ENCODE measurements at places on chromosomes 11 and 22.
A peak's percentile ranks its signal among the peaks of the same experiment; 100 is the strongest.

DNA sequence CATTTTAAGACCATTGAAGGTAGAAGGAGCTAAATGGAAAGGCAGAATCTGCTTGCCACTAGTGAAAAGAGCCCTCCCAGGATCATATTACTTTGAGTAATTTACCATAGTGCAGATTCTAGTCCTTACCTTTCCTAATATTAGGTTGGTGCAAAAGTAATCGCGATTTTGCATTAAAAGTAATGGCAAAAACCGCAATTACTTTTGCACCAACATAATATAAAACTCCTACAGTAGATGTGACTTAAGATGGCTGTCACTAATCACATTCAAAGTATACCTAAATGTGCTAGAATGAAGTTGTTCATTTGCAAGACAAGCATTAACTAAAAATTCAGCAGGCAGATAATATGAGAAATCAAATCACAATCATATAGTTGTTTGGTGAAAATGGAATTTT is 38.1 kb upstream of the ARL14EP start:
- DNase-seq: no peak

DNA sequence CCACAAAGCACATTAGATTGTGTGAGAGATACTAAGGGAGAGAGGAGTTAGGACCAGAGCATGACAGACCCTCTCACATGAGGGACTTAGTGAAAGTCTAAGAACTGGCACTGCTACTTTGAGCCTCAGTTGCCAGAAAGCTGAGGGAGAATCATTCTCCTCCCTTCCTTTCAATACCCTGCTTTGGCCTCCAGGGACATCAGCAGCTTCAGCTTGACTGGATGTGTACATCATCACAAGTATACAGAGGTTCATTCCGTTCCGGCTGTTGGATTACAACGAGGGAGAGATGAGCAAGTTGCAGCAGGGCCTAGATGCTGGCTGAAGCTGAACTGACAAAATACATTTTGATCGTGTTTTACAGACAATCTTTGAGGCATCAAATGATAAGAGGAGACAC is 15.7 kb upstream of the ANO5 start:
- DNase-seq: no peak

DNA sequence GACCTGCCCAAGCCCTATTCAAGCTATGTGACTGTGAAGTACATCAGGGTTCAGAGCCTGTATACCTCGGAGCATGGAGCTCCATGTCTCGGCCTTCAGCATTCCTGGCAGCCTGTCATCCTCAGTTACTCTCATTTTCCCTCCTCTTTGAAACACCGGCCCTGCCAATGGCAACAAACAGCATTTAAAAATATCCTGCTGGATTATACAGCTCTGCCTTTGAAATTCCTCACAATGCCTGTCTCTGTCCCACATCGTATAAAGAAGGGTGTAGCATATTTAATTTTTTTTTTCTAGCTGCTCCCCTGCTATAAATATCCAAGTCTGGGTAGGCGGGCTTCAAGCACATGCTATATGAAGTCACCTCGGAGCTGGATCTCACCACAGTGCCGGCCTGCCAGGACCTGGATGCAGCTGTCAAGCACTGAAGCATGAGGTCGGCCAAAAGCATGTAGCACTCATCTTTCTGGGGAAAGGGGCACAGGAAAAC is 11.8 kb downstream of the ABTB2 start:
- DNase-seq: peak; percentile 4

GRCh38 chr22:42371099-42371498 is 61.1 kb downstream of the NFAM1 start:
- DNase-seq: no peak

- no peak for DNase-seq
These were observed 49.0 kb upstream of the GCAT start for GRCh38 chr22:37758694-37759093.

DNA sequence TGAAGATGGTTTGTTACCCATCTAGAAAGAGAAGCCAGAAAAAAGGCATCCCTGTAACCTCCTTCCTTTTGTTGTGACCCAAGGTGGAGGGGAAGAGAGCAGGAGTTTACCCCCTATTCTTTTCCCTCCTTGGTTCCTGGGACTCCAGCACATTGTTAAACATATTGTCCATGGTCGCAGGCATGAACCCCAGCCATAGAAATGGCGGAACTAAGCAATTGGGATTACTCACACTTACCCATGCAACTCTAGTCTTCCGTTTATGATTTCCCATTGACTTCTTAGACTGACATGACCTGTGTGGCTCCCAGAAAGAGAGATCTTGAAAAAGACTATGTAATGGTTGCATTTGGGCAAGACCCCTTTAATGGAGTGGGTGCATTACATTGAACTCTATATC is 45.4 kb downstream of the OR4C46 start:
- DNase-seq: no peak

- DNase-seq: no peak
These were observed 275.3 kb downstream of the ETS1 start for GRCh38 chr11:128311742-128312719.

DNA sequence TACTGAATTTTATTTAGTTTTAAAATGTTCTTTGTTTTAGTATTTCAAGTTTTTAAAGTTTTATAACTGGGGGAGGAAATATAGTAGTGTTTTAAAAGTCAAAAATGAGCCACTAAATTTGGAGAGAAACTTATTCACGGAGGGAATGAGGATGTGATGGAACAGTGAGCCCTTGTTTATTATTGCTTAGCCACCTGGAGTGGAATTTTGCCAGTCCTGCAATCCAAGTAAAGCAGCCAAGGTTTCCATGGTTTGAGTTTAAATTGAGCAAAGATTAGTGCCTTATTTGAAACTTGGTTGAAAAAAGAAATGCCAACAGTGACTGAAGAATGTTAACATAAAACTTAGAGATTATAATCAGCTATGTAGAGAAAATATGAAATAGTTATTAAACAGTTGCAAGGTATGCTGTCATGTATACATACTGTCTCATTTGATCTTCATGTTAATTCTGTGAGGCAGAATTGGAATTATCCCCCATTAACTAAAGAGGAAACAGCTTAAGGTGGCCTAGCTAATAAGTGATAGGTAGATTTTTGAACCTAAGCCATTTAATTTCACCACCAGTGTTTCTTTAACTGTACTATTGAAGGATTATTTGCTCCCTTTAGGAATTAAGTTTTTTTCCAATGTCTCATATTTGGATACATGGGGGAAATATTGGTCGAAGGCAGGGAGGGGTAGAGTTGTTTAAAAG is 36.4 kb downstream of the SWAP70 start:
- no peak for DNase-seq

GRCh38 chr11:64395545-64396078 is 36.6 kb downstream of the RPS6KA4 start:
- DNase-seq: no peak

DNA sequence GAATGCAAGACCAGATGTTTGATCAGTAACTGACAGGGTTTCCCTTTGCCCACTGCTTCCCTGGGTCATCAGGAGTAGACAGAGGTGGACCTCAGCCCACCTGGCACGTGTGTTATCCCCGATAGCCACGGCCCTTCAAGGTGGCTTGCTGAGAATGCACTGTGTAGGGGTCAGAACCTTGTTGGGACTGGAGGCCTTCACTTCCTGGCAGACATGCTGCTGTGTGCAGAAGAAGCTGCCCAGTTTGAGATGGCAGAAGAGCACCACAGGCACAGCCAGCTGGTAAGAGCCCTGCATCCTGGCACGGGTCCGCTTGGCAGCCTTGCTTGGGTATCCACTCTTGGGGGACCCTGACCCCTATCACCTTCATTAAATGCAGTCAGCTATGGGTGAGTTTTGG is 81.8 kb downstream of the SFI1 start:
- DNase-seq: no peak

GRCh38 chr22:30057375-30057774 is 22.9 kb upstream of the HORMAD2 start:
- DNase-seq: no peak

GRCh38 chr11:74669211-74670160 is 61.7 kb downstream of the CHRDL2 start:
- no peak for DNase-seq

DNA sequence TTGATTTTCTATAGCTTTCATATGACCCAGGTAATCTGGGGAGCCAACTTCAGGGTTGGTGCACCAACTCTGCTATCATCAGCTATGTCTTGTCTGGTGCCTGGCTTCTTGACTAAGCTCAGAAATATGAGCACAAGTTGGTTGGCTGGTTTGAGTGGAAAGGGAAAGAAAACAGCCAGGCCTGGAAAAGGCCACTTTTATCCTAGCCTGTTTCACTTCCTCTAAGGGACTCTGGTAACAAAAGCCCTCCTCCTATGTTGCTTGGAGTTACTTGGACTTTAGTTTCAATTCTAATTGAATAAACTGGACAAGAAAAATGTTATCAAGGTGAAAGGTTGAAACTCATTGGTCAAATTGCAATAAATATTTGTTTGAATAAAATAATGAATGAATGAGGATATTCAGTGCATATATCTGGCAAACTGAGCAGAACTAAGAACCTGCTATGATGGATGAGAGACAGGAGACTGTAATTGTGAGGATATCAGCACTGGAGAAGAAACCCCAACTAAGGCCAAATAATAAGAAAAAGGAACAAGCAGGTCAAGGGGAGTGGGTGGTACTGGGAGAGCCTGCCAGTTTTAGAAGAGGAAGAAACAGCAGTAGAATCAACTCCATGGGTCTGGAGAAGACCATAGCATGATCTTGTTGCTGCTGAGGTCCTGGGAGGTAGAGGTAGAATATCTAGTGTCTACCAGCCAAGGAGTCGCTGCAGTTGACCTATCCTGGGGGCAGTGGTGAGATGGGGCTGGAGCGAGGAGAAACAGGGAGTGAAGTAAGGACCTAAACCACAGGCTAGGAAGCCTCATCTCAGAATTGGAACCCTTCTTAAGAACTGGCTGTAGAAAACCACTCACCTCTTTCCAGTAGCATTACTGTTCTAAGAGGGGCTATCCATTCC is 8.2 kb downstream of the ROBO4 start:
- DNase-seq: no peak

- no peak for DNase-seq
These were observed 12.3 kb downstream of the APOL6 start for GRCh38 chr22:35660291-35661127.

DNA sequence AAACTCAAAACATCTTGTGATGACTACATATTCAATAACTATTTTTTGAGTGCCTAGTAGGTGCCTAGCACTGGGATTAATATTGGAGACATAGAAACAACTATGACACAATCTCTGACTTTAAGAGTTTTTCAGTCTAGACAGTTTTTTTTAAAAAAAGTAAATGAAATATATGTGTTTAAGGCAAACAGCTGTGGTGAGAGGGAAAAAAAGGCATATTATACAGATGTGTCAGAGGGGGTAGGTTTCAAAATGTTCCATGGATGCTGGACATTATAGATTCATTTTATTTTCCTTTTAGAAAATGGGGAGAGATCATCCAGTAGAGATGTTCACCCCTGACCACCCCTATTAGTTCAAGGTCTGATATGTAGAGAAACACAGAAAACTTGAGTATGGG is 90.8 kb downstream of the LUZP2 start:
- no peak for DNase-seq

GRCh38 chr11:63682066-63683021 is 1.0 kb downstream of the RTN3 start:
- no peak for DNase-seq

GRCh38 chr11:65780770-65781151 is at the start of gene AP5B1:
TSS of gene AP5B1 (minus strand) at chr11:65780976. CDS start at chr11:65780591, 385 bp downstream.
- peak; percentile 34 for DNase-seq

GRCh38 chr22:27748349-27748748 is 53.2 kb downstream of the MN1 start:
- no peak for DNase-seq

- no peak for DNase-seq
These were observed 66.5 kb downstream of the ARHGAP42 start for GRCh38 chr11:100753571-100753970.

DNA sequence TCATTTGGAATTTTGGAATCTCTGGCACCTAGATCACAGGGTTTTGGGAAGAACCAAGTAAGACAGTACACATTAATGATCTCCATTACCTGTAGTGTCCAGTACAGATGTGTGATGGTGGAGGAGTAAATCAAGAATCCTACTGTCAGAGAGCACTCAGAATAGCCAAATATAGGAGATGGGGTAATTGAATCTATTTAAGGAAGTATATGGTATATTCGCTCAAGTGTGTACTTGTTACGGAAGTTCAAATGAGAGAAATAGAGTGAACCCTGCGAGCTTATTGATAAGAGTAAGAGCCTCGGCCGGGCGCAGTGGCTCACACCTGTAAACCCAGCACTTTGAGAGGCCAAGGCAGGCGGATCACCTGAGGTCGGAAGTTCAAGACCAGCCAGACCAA is 2.2 kb downstream of the SPCS2 start:
- DNase-seq: no peak

- DNase-seq: peak; percentile 44
These were observed 38.1 kb upstream of the ST14 start for GRCh38 chr11:130121445-130121978.

GRCh38 chr11:73217131-73217809 is 811 bp upstream of the P2RY2 start:
- DNase-seq: no peak

DNA sequence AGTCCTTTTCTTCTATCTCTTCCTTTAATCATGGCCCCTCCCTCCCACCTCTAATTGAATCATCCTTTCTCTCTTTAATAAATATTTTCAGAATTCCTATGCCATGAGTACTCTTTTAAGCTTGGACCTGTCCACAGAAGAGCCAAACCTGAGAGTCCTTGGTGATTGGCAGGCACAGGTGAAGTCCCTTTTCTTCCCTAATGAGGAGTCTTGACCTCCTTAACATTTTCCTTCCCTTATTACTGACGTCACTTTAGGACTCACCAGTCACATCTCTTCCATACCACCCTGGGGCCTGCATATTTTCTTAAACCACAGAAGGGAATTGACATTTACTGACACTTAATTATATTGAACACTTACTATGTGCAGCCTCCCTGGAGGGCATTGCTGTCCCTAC is 41.0 kb upstream of the RASSF10 start:
- no peak for DNase-seq

DNA sequence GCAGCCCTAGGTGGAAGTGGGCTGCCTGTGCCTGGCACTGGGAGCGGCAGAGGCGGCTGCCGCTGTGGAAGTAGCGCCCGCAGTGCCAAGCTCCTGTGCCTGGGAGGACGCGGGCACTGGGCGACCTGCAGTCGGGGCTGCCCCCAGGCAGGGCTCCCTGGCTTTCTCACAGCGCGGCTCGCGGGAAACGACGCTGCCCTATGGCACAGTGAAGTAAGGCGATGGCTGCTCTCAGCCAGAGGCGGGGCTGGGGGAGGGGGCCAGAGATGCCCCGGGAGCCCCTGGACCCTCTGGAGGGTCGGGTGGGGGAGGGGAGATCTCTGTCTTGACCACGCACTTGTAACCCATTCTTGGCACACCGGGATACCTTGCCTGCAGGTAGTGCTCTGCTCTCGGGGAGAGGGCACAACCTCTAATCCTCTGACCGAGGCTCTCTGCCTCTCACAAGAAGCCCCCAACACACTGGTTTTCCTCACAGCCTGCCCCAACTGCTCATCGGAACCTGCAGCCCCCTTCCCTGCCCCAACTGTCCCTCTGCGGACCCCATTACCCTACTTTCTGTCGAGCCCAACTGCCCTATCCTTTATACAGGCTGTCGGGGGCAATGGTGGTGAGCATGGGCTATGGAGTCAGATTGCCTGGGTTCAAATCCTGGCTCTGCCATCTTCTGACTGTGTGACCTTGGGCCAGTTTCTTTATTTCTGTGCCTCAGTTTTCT is 32.2 kb upstream of the TRIM29 start:
- no peak for DNase-seq

- DNase-seq: no peak
These were observed 28.5 kb upstream of the OAF start for GRCh38 chr11:120182372-120182771.

Measured in RCC 7860 (cell line).